BJ (cell line): ENCODE measurements at places on chromosomes 3 and 15.

GRCh38 chr15:80615783-80616391 is 79.2 kb upstream of the ABHD17C start:
- peak; percentile 46 for DNase-seq

- DNase-seq = no peak
These were observed 168.0 kb upstream of the STT3B start for GRCh38 chr3:31364711-31365110.

DNA sequence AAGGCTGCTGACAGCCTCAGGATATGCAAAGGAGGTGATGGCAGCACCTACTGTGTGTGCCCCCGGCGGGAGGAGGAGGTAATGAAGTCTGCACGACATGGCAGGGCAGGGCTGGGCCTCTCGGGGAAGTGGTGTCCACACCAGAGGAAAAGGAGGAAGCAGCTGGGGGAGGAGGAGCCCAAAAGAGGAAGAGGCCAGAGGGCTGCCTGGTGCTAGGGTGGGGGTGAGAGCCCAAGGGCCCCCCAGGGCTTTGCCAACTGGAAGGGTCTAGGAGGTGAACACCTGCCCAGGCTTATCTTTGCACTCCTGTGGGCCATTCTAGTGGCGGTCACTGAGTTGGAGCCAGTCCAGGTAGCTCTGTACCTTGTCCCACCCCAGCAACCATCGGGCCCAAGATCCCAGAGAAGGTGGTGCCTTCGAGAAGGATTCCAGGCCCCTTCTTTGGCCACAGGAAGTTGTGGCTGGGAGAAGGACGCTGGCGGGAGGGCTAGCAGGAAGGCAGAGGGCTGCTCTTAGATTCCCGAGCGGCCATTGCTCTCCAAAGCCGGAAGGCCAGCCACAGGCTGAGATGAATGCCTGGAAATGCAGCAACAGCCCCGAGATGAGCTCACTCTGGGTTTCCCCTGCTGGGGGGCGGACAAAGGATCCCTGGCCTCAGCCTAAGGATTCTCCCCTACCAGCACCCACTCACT is 7.0 kb downstream of the GNAI2 start:
- DNase-seq = no peak

DNA sequence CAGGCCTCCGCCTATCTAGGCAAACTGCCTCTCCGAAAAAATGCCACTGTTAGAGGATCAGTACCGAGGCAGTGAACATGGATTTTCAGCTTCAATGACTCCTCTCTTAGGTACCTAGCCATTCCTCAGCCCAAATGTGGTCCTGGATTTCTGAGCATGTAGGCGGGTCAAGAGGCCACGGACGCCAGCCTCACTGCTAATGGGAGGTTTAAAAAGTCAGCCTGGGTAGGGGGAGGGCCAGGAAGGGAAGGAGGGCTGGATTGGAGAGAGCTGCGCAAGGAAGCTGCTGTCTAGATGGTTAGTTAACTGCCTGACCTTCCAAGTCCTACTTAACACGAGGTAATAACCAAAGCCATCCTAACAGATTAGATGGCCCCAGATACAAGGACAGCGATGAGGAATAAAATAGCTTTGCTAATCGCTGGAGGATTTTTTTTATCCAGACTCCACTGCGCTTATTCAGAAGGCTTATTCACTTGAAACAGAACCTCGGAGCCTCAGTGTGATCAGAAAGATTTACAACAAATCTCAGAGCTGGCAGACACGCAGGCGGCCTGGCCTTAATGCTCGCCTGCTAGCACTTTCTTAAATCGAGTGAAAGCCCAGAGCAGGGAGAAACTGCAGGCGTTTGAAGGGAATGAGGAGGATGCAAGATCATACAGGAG is 34.3 kb downstream of the TLE3 start:
- DNase-seq = no peak

GRCh38 chr15:52498706-52499105 is 30.0 kb downstream of the MYO5A start:
- no peak for DNase-seq
